Amygdala (tissue), 56 donors: ENCODE measurements at places on chromosomes 12 and 14.

GRCh38 chr12:42725809-42726208 lies 136.3 kb upstream of the PRICKLE1 start:
- no peak for DNase-seq

DNA sequence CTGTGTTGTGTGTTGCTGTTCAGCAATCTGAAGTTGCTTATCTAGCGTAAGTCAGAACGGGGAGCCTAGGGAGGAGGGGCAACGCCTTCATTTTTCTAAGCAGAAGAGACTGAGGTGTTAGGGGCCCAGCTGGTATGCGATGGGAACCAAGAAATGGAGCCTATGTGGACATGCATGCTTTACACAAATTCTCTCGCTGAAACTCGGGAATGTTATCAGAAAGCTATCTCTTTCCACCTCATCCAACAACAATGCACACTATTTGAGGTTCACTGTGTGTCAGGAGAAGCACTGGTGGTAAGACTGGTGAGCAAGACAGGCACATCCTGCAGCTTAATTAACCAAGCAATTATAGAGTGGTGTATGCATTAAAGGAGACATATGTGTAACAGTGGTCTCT lies 89.7 kb downstream of the NRXN3 start:
- DNase-seq, result no peak

DNA sequence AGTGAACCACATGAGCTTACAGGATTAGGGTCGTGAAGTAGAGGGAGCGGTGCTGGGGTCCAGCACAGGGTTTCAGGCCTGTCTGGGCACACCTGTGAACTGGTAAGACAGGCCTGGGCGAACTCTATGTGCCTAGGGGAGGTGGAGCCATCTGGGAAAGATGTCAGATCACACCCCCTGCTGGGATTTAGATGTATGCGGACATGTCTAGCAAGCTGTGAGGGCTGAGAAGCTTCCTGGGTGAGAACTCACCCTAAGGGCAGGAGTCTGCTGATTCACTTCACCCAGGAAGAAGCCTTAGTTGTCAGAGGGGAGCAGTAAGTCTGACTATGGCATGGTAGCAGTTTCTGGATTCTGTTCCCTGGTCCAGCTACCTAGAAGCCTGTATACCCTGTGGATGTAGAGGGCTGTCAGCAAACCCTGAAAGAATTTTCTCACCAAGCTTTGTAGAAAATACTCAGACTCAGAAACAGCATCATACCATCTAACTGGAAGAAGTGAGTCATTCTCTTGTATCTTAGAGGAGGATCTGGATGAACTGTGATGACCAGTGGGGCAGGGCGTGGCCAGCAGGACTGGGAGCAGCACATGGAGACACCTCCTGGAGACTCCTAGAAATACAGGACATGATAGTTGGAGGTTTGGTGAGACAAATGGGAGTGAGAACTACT lies 11.2 kb upstream of the PYGL start:
- peak; percentile 13 for DNase-seq

DNA sequence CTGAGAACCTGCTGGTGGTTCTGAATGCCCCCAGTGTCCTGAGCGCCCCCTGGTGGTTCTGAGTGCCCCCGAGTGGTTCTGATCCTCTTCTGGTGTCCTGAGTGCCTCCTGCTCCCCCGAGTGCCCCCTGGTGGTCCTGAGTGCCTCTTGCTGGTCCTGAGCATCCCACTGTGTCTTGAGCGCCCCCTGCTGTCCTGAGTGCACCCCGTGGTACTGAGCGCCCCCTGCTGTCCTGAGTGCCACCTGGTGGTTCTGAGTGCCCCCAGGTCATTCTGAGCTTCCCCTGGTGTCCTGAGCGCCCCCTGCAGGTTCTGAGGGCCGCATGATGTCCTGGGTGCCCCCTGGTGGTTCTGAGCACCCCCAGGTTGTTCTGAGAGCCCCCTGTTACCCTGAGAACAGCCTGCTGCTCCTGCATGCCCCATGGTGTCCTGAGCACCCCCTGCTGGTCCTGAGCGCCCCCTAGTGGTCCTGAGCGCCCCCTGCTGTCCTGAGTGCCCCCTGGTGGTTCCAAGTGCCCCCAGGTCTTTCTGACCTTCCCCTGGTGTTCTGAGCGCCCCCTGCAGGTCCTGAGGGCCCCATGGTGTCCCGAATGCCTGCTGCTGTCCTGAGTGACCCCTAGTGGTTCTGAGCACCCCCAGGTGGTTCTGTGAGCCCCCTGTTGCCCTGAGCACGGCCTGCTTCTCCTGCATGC lies 1165.4 kb downstream of the TMEM121 start:
- no peak for DNase-seq

- DNase-seq, result no peak
Measured at GRCh38 chr12:27780612-27781408, 774 bp upstream of the MANSC4 start.

DNA sequence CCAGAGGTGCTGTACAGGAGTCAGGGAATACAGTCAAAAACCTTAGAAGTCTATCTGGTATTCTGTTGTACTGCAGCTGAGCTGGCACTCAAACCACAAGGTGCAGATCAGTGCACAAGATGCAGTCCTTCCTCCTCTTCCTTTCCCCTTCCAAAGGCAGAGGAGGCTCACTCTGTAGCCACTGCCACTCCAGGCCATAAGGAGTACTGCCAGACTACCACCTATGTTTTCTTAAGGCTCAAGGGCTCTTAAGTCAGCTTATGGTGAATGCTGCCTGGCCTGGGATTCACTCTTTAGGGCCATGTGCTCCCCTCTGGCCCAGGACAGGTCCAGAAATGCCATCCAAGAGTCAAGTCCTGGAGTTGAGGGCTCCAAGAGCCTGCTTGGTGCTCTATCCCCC lies 200.3 kb downstream of the CRADD start:
- DNase-seq, result no peak

- no peak for DNase-seq
Measured at GRCh38 chr12:29253906-29254625, 105.0 kb downstream of the FAR2 start.

GRCh38 chr14:46074061-46074460 lies 577.5 kb downstream of the RPL10L start:
- no peak for DNase-seq

DNA sequence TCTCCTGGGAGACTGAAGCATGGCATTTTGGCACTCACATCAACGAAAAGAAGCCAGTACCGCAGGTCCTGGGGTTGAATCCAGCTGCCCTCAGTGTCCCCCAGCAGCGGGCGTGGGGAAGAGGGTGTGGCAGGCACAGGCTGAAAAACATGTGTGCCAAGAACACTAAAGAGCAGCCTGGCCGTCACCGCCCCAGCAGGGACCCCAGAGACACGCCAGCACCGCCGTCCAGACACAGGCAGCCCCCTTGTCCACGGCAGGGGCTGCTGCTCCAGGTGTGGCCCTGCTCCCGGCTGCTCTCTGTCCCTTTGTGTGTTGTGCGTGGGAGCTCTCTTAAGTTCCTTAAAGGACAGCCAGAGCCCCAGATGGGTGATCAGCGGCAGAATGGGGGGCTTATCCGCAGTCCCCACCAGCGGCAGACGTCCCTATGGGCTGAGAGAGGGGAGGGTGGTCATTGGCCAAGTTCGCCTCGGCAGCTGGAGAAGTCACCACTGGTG lies 556 bp downstream of the PHETA1 start:
- DNase-seq, result no peak

GRCh38 chr12:53214687-53215455 lies 7.8 kb upstream of the ITGB7 start:
- DNase-seq, result no peak

DNA sequence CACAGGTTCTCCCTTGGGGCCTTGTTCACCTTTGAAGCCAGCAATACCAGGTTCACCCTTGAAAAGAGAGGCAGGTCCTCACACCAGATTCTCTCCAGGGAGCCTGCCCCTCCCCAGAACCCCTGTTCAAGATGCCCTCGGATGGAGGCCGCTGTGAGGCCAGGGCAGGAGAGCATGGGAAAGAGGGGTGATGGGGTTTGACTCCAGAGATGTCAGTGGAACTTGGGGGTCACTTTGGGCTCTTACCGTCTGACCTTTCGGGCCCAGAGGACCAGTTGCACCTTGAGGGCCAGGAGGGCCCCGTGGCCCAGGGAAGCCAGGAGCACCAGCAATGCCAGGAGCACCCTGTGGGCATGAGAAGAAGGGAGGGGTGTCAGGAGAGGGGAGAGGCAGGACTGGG lies 17.4 kb downstream of the COL2A1 start:
- no peak for DNase-seq

GRCh38 chr14:68619790-68620574 lies 172.9 kb downstream of the ZFP36L1 start:
- DNase-seq, result no peak

DNA sequence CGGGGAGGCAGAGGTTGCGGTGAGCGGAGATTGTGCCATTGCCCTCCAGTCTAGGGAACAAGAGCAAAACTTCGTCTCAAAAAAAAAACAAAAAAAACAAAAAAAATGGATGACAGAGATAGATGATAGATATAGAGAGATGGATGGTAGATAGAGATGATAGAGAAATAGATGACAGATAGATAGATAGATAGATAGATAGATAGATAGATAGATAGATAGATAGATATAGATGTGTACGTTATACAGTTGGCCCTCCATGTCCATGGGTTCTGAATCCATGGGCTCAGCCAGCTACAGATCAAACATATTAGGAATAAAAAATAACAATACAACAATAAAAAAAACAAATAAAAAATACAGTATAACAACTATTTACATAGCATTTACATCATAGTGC lies 12.8 kb upstream of the SLC25A3 start:
- DNase-seq, result no peak

DNA sequence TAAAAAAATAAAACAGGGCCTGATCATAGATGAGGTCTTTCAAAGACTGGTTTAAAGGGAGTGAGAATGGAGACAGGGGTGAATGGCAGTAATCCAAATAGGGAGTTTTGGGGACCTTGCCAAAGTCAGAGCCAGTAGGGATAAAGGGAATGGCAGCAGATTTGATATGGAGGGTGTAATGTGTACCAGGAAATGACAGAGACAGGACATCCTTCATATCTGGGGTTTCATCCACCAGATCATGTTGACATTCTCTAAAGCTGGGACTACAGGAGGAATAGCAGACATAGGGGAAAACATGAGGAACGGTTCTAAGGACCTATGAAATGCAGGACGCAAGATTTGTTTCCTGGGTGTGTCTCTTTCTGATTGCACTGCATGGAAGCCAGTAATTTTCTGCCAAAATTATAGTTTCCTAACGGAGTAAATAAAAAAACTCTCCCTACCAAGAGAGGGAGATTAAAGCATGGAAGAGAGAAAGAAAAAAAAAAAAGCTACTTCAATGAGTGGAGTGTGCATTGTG lies 169.9 kb downstream of the PRKD1 start:
- no peak for DNase-seq

DNA sequence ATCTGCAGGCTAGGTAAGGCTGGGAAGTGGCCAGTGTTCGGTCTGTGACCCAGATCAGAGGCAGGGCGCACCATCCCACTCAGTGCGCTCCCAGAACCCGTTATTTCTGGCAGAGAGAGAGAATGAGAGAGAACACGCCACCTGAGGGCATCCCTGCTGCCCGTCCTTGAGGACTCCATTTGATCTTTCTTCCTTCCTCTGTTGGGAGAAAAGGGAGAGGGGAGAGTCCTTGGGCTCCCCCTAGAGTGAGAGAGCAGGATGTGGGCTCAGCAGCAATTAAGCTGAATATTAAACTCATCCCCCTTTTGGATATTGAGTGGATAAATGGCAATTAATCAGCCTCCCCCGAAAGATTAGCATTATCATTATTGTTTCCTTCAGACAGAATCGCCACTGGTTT lies 70.6 kb downstream of the IFT43 start:
- no peak for DNase-seq

DNA sequence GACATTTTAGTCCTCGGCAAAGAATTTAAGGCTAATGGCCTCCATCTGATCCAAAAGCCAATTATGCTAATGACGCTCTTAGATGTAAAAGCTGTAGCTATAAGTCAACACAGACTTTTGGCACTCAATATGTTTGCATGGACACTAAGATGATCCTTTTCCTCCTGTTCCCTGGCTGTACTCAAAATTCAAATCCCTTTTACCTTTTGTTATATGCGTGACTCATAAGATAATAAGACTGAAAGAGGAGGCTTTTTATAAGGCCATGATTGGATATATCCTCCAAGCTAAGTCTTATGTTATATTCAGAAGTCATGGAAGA lies 89.8 kb downstream of the PDZRN4 start:
- no peak for DNase-seq

- no peak for DNase-seq
Measured at GRCh38 chr14:56868660-56869059, 58.4 kb upstream of the OTX2 start.

- DNase-seq, result no peak
Measured at GRCh38 chr12:132831771-132832170, 3.1 kb upstream of the GOLGA3 start.

DNA sequence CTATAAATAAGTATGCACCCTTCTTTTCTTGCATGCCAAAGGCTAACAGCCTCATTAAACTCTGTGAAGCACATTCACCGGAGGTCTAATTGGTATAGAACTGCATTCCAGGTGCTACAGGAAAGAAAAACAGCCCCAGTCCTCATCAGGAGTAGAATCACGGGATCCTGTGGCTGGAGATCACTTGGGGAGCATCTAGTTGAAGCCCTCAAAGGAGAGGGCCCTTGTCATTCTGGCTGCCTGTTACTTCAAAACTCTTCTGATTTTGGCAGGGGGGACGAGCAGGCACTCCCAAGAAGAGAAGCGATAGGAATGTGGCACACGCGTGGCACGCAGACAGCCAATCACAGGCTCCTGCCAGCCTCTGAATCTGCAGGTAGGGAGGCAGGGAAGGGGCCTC lies 154.4 kb downstream of the TTC7B start:
- no peak for DNase-seq

DNA sequence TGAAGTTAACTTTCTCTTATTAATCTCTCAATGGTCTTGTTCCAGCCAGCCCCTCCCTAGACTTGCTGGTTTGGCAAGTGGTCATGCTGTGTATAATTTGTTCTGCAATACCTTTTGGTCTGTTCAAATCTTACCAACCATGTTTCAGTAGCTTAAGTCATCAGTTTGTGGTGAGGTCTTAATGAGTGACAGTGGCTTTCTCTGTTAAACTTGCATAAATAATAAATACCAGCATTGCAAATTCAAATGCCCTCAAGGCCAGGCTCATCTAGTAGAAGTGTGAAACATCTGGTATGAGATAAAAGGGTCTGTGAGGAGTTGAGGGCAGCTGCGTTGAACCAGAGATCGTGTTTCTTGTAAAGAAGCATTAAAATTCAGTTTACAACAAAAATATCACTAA lies 319.5 kb downstream of the TMEM117 start:
- DNase-seq, result no peak

DNA sequence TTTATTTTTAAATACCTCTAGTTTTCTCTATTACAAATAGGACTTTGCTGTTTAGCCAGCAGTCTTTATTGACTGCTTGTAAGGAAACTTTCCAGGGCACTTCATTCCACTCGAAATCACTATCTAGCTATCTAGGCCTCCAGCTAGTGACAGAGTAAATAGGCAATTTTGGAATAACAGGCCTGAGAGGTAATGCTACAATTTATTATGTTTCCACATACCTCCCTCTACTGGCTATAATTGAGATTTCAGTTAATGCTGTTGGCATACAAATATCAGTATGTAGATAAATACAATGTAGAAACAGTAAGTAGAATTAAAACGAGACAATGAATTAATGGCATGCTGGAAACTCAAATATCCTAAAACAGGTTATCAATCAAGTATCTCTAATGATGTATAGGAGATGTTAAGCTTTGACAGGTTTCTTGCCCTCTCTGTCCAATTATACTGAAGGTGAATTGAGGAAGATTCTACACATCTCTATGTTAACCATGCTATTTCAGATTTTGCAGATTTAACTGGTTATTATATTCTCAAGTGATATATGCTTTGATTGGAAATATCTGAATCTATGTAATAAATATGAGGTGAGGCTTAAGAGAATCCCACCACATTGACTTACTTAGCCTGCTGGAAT lies 7.2 kb downstream of the DTD2 start:
- no peak for DNase-seq
